ENCODE measurements at places on chromosomes 5 and 9.

DNA sequence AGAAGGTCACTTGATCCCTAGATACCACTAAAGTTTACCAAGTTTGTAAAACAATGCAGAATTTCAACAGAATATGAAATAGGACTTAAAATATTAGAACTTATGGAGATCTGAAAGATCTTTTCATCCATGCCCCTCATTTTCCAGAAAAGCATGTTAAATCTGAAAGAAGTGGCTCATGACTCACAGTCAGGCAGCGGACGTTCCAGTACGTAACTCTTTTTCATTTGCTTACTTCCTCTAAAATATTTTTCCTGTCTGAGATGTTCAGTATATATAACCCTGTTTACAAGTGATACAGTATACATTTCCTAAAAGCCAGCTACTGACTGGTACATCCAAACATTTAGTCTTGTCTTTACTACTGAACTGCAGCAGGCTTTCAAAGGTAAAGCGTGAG is 22.3 kb downstream of the FBXW2 start:
- no peaks in the 10 kb centered on the region for H3K27me3 ChIP-seq
- no peak overlapping the region for H3K27ac ChIP-seq
- H3K4me1 ChIP-seq = peaks cover 36% of the 10 kb centered on the region
- H3K36me3 ChIP-seq = peaks cover under 1% of the 10 kb centered on the region
- no peak overlapping the region for H3K4me3 ChIP-seq
- no peak for DNase-seq

GRCh38 chr5:122077366-122078115 is 518 bp downstream of the LOX start:
- H3K27ac ChIP-seq = peak overlapping the region; percentile 57
- 0 out of 2 replicates have a peak, but pooled peaks cover 6% of the 10 kb centered on the region for H3K4me1 ChIP-seq
- DNase-seq = peak; percentile 48
- no peaks in the 10 kb centered on the region for H3K36me3 ChIP-seq

DNA sequence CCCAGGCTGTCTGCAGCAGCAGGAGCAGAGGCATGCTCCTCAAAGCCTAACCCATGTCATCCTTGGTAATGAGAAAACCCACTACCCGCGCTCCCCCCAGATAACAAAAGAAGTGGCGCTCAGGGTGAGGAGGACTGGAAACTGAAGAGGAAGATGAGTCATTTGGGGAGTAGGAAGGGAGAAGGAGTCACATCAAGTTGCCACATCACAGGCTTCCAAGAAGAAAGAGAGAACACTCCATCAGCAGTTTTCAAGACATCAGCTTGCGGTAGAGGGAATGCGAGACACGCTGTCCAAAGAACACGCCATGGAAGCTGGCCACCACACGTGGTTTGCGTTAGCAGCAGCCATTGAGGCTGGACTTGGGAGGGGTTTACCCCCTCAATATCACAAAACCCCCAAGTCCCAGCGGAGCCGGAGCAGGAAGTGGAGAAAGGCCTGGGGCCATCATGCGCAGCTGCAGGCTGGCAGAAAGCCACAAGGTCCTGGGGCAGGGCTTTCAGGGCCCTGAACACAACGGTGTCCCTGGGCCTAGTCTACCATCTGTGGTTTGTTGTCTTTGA is 41.5 kb downstream of the SH3PXD2B start:
- no peaks in the 10 kb centered on the region for H3K27me3 ChIP-seq
- no peak overlapping the region for H3K27ac ChIP-seq
- no peak for DNase-seq
- H3K36me3 ChIP-seq = no peaks in the 10 kb centered on the region
- H3K4me3 ChIP-seq = no peak overlapping the region

DNA sequence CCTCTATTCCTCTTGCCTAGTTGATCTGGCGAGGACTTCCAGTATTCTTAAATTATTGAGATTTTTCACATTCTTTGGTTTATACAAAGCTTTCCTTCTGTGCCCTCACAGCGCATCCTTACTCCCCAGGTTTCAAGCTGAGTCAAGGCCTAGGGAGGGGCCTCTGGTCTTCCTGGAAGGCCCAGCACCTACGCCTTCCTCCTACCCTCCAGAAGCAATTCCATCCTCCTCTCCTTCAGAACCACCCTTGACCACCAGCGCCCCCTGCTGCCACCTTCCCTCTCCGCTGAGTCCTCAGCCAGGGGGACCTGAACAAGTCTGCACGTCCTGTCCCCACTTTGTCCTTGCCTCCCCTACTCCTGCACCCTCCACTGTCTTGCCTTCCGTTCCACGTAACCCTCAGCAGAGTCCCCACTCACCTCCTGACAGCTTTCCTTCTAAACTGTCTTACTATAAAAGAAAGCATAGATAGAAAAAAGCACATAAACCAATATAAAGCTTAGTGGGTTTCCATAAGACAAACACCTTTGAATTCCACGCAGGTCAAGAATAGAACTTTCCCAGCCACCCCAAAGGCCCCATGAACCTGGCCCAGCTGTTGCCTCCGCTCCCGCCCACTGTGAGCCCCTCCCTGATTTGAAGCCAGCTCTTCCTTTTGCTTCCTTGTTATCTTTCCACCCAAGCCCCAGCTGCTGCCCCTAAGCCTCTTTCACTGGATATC is 63.0 kb upstream of the CTSL start:
- no peak overlapping the region for H3K27ac ChIP-seq
- H3K27me3 ChIP-seq = no peaks in the 10 kb centered on the region
- no peaks in the 10 kb centered on the region for H3K4me1 ChIP-seq
- H3K4me3 ChIP-seq = no peak overlapping the region
- H3K36me3 ChIP-seq = no peaks in the 10 kb centered on the region

- H3K4me3 ChIP-seq = no peak overlapping the region
- H3K27me3 ChIP-seq = no peaks in the 10 kb centered on the region
- DNase-seq = no peak
- no peaks in the 10 kb centered on the region for H3K4me1 ChIP-seq
- H3K27ac ChIP-seq = no peak overlapping the region
Observed at GRCh38 chr9:14031810-14032209, 282.1 kb downstream of the NFIB start.

DNA sequence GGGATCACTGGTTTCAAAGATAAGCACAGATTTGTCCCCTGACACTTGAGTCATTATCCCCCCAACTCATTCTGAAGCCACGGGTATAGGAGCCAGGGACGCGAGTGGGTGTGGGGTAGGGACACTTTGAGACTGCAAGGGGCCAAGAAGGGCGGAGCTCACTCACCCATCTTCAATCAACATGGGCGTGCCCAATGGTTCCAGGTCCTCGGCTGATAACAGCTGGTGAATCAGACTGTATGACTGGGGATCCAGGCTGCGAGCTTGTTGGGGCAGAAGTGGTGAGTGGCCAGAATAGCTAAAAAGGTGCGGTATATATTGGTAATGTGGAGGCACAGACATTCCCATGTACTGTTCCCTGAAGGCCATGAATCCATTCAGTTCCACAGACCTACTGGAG is 30.7 kb upstream of the NR5A1 start:
- no peak overlapping the region for H3K27ac ChIP-seq
- no peaks in the 10 kb centered on the region for H3K27me3 ChIP-seq
- H3K4me1 ChIP-seq = no peaks in the 10 kb centered on the region
- no peaks in the 10 kb centered on the region for H3K36me3 ChIP-seq

DNA sequence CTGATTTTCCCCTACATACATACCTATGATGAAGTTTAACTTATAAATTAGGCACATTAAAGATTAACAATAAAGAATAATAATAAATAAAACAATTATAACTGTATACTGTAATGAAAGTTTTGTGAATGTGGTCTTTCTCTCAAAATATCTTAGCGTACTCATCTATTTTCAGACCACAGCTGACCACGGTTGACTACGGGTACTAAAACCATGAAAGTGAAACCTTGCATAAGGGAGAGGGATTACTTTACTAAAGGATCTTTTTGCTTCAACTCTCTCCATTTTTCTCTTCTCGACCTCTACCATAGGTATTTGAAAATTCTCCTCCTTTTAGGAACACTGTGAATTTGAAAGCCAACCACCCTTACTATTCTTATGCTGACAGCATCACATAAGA is 475.5 kb downstream of the CETN3 start:
- H3K4me3 ChIP-seq = no peak overlapping the region
- DNase-seq = no peak
- peaks cover 24% of the 10 kb centered on the region for H3K4me1 ChIP-seq
- H3K27ac ChIP-seq = no peak overlapping the region

DNA sequence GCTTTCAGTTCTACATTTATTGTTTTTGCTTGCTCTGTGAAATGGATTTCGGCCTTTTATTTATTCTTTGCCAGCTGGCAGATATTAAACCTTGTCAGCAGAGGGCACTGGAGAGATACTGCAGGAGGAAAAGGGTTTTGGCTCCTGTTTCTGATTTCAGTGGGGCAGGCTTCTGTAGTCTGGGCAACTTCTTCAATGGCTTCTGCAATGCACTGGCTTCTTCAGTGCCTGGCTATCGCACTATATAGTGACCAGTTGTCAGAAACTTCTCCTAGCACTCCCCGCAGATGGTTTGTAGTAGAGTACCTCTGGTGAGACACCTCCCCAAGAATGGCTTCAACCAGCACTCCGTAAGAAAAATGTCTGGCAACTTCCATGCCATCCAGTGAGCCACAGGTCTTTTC is 3.2 kb upstream of the NFX1 start:
- H3K27me3 ChIP-seq = no peaks in the 10 kb centered on the region
- peak; percentile 44 for DNase-seq
- H3K36me3 ChIP-seq = no peaks in the 10 kb centered on the region
- H3K4me1 ChIP-seq = 0 out of 2 replicates have a peak, but pooled peaks cover 7% of the 10 kb centered on the region

GRCh38 chr5:148902478-148902877 is 76.1 kb downstream of the ADRB2 start:
- H3K4me3 ChIP-seq = no peak overlapping the region
- no peaks in the 10 kb centered on the region for H3K4me1 ChIP-seq
- H3K27ac ChIP-seq = no peak overlapping the region
- H3K36me3 ChIP-seq = no peaks in the 10 kb centered on the region
- DNase-seq = no peak
- H3K27me3 ChIP-seq = no peaks in the 10 kb centered on the region

DNA sequence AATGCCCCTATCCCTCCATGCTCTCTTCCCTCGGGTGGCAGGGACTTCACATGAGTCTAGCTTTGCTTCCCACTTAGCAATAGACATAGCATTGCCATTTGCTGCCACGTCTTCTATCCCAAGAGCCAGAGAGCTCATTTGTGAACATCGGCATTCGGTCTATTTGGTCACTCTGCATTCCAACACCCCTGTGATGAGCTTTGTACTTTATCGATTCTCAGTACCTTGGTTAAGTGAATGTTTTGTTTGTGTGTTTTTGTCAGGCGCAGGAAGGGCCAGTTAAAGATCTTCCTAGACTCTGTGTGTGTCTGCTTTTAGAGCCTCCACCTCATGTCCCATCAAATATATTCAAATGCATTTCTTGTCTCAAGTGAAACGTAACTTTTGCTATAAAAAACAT is 141.7 kb downstream of the TARS1 start:
- H3K27ac ChIP-seq = no peak overlapping the region
- no peaks in the 10 kb centered on the region for H3K4me1 ChIP-seq
- DNase-seq = no peak
- no peaks in the 10 kb centered on the region for H3K27me3 ChIP-seq
- H3K36me3 ChIP-seq = no peaks in the 10 kb centered on the region
- no peak overlapping the region for H3K4me3 ChIP-seq

- peaks cover 32% of the 10 kb centered on the region for H3K4me1 ChIP-seq
- no peak overlapping the region for H3K4me3 ChIP-seq
- no peaks in the 10 kb centered on the region for H3K36me3 ChIP-seq
- no peaks in the 10 kb centered on the region for H3K27me3 ChIP-seq
Observed at GRCh38 chr9:114798780-114799427, 6.9 kb downstream of the TNFSF15 start.

DNA sequence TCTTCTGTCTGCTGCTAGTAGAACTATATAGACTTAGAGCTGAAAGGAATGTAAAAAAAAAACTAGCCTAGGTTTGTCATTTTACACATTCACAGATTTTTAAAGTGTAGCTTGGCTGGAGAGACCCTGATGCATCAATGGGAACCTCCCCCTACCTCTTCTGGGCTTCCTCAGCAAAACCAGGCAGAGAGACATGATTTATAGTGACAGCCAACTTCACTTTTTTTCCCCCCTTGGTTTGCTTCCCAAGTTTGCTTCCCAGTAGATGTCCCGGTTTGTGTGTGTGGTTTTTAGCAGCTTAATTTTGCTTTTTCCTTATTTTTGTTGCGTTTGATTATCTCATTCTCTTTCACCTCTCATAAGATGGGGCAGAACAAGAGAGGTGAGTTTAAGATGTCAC is 1.8 kb downstream of the OTULIN start:
- no peak overlapping the region for H3K27ac ChIP-seq
- H3K4me3 ChIP-seq = no peak overlapping the region
- H3K4me1 ChIP-seq = peaks cover 25% of the 10 kb centered on the region
- H3K36me3 ChIP-seq = no peaks in the 10 kb centered on the region
- no peaks in the 10 kb centered on the region for H3K27me3 ChIP-seq

- peaks cover 9% of the 10 kb centered on the region for H3K4me1 ChIP-seq
- peak overlapping the region; percentile 89 for H3K27ac ChIP-seq
- no peaks in the 10 kb centered on the region for H3K27me3 ChIP-seq
- DNase-seq = no peak
- no peaks in the 10 kb centered on the region for H3K36me3 ChIP-seq
Observed at GRCh38 chr9:38393128-38393796, 760 bp downstream of the ALDH1B1 start.

GRCh38 chr9:134419684-134420076 is 93.4 kb downstream of the RXRA start:
- no peak overlapping the region for H3K27ac ChIP-seq
- peaks cover 4% of the 10 kb centered on the region for H3K36me3 ChIP-seq
- no peaks in the 10 kb centered on the region for H3K27me3 ChIP-seq
- peak; percentile 51 for DNase-seq

DNA sequence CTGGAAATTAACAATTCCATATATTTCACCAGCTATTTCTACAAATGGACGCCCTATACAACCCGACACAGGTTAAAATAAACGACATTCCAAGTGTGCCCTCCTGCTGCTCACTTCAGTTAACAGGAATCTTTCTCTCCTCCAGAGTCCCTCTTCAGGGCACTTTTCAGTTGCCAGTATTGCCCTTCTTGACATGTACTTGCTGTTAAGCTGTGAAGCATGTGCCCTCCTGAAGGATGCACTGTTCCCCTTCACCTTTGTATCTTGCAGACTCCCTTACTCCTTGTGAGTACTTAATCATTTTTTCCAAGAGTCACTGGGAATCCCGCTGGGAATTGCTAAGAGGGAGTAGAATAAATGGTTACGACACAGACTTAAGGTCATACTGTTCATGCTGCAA is 364.1 kb downstream of the CTNND2 start:
- no peaks in the 10 kb centered on the region for H3K36me3 ChIP-seq
- no peak overlapping the region for H3K27ac ChIP-seq
- H3K4me1 ChIP-seq = no peaks in the 10 kb centered on the region
- H3K27me3 ChIP-seq = no peaks in the 10 kb centered on the region
- no peak for DNase-seq

DNA sequence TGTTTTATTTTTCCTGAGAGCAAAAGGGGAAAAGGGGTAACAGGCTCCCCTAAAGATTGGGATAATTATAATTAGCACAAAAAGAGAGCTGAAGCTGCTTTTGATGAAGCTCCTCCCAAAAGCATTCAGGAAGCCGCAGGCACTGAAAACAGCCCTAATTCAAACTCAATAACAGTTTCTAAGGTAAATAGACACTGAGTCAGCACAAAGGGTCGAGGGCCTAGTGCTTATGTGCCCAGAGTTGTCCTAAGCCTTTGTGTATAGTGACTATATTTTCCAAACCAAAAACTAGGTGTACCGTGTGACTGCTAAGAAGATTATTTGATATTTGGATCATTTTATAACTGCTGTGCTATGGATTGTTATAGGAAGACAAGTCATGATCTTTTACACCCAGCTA is 67.7 kb downstream of the HMHB1 start:
- H3K4me3 ChIP-seq = no peak overlapping the region
- no peaks in the 10 kb centered on the region for H3K36me3 ChIP-seq
- H3K27ac ChIP-seq = no peak overlapping the region
- no peak for DNase-seq
- H3K4me1 ChIP-seq = no peaks in the 10 kb centered on the region

- H3K36me3 ChIP-seq = no peaks in the 10 kb centered on the region
- no peak overlapping the region for H3K27ac ChIP-seq
- no peaks in the 10 kb centered on the region for H3K4me1 ChIP-seq
- H3K4me3 ChIP-seq = no peak overlapping the region
Observed at GRCh38 chr5:170846416-170846815, 15.4 kb upstream of the RANBP17 start.
